ENCODE measurements at places on chromosomes 5 and 9.

DNA sequence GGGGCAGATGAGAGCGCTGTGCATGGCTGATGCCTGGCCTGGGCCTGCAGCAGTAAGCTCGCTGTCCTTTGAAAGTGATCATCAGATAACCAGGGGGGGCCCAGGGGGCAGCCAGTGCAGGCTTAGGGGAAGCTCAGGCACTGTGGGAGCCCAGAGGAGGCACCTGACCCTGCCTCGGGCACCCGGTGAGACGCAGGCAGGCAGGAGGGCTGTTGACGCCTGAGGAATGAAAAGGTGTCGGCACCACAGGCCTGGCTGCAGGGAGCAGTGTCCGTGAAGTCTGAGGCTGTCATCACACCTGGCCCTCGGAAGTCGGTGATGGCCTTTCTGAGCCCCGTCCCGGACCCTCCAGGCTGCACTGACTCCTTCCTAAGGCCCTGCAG, 84.6 kb downstream of the RXRA start:
- no peak for DNase-seq

GRCh38 chr9:26746357-26747072, 146.1 kb downstream of the CAAP1 start:
- no peak for DNase-seq

GRCh38 chr5:88142886-88143692, 125.6 kb downstream of the TMEM161B start:
- no peak for DNase-seq

- DNase-seq: no peak
Observed at GRCh38 chr9:134871697-134872340, 8.8 kb upstream of the FCN2 start.

DNA sequence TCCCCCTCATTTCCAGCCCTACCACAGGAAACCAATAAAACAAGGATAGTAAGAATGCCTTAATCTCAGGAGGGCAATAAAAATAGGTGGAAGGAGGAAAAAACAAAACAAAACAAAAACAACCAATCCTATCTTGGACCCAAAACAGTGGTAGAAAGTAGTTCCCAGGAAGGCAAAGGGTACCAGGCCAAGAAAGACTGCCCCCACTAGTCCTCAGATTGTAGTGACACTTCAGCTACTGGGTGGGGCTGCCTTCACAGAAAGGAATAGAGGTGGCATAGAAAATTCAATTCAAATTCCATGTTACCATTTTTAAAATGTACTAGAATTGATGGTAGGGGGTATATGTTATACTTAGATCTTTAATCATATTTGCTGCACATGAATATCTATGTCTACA, 59.3 kb downstream of the DPYSL3 start:
- no peak for DNase-seq
